ENCODE measurements at places on chromosomes 5 and 9.

DNA sequence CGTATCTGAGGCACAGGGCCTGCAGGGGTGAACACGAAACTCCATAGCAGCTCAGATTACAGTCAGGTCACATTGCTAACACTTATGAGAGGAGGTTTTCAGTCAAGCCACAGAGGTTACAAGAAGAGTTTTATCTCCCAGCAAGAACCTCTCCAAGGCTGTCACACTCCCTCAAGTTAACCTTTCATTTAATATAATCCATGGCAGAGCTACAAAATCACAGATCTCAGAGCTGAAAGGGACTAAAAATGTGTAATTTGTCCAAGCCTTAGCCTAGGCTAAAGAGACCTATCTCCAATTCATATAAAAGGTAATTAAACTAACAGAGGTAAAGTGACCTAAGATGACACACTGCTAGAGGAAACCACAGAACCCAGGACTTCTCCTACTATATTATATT is 57.2 kb downstream of the MLANA start:
- ATAC-seq, result no peak

DNA sequence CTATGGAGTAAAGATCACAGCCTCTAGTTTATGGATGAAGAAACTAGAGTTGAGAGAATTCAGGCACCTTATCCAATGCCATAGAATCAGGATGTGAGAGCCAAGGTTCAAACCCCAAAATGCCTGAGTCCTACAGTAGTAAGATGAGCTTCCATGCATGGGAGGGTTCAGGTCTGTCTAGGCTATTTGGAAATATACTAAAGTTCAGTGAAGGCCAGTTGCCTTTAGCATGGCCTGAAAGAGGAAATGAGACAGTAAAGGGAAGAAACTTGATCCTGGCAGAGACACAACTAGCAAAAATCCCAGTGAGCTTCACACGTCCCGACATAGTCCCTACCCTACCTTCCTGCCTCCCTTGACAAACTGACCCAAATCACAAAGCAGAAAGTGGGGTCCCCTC is 317.0 kb downstream of the RASEF start:
- no peak for ATAC-seq

DNA sequence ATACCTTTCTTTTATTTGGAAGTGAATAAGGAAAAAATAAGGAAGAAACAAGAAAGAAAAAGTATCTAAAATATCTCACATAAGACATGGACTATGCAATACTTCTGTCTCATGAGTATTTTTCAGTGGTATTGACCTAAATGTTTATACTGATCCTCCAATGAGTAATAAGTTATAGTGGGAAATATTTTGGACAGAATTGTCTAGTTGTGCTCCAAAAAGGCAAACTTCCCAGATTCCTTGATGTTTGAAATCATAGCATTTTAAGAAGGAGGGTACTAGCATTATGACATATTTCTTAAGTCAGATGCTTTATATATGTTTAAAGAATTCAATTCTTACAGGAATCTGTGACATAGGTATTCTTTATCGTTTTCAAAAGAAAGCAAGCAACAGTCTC is 34.5 kb upstream of the BASP1 start:
- ATAC-seq, result no peak

- no peak for ATAC-seq
Observed at GRCh38 chr9:71966601-71967000, 55.2 kb downstream of the C9orf85 start.

Measured in esophagus mucosa (tissue), 1 donor.